ENCODE measurements at places on chromosomes 6 and 20.
A peak's percentile ranks its signal among the peaks of the same experiment; 100 is the strongest.

DNA sequence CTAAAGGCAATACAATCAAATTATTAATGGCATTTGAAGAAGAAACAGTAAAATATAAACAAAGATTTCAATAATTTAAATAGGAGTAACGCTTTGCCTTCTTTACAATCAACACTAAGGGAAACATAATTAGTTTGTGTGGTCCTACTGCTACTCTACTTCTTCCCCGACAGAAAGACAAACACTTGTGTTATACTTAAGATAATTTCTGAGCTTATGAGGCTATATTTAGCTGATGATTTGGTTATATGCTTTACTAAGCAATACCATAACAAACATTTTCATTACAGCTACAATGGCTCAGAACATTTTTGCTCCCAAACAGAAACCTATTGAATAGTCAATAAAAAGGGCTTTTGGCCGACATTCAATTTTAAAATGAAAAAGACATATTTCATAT, 1217.2 kb upstream of the GJE1 start:
- DNase-seq: no peak

DNA sequence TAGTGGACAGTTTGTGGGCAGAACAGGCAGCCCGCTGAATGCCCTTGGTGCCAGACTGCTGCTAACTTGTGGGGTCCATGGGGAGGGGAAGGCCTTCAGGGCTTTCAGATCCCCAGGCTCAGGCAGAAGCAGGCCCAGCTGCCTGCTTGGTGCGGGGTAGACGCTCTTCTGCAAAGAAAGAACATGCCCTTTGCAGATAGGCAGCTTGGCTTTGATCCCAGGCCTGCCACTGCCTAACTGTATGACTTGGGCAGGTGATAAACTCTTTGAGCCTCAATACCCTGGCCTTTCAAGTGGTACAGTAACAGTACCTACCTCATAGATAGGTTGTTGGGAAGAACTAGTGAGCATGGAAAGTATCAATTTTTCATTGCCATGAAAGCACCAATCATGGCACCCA, 28.4 kb downstream of the CHMP4B start:
- no peak for DNase-seq

DNA sequence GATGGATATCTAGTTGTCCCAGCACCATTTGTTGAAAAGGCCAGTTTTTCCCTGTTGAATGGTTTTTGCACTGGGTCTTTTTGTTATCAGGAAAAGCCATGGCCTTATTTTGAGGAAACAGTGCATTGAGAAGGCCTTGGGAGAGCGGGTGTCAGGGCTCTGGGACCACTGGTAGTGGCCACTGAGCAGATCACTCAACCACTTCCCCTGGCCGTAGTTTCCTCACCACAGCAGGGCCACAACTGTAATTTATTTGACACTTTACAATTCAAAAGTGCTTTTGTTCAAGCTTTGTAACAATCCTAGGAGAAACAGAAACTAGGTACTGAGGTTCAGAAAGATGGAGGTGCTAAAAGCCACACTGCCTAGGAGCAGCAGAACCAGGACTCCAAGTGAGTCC, 281.8 kb downstream of the GMDS start:
- no peak for DNase-seq

- no peak for DNase-seq
These were observed 17.6 kb upstream of the GATA5 start for GRCh38 chr20:62493253-62493885.

DNA sequence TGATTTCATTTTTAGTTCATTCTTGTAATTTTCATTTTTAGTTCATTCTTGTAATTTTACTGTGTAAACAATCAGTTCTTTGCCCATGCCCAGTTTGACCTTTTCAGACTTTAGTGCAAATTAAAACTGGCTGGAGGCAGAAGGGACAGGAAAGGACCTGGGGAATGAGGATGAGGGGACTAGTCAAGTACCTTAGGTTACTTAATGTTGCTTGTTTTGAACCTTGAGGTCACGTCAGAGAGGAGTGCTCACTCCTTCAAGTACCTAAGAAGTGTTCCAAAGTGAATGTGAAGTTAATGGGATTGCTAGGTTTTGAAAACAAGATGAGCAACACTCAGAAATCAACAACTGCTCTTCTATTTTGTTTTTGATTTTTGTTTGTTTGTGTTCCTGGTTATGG, 82.5 kb downstream of the FOXO3 start:
- no peak for DNase-seq

DNA sequence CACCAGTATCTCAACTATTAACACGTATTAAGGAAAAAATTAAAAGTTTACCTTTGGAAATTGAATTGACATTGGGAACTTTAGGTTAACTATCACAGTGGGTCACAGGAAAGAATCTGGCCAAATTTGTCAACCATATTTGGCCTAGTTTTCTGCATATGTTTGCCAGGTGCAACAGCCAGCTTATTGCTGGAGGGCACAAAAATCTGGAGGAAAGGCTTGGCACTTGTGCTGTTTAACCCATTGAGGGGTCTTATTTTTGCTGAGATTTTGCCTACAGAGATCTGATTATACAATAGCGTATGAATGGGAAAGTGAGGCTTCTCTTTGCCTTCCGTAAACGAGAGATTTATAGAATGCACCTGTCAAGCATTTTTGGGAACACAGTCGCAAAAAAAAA, 190.4 kb downstream of the PRL start:
- no peak for DNase-seq

- no peak for DNase-seq
These were observed 507.9 kb downstream of the CDH26 start for GRCh38 chr20:60465993-60466686.

GRCh38 chr6:20334334-20334733, 67.3 kb upstream of the E2F3 start:
- no peak for DNase-seq

DNA sequence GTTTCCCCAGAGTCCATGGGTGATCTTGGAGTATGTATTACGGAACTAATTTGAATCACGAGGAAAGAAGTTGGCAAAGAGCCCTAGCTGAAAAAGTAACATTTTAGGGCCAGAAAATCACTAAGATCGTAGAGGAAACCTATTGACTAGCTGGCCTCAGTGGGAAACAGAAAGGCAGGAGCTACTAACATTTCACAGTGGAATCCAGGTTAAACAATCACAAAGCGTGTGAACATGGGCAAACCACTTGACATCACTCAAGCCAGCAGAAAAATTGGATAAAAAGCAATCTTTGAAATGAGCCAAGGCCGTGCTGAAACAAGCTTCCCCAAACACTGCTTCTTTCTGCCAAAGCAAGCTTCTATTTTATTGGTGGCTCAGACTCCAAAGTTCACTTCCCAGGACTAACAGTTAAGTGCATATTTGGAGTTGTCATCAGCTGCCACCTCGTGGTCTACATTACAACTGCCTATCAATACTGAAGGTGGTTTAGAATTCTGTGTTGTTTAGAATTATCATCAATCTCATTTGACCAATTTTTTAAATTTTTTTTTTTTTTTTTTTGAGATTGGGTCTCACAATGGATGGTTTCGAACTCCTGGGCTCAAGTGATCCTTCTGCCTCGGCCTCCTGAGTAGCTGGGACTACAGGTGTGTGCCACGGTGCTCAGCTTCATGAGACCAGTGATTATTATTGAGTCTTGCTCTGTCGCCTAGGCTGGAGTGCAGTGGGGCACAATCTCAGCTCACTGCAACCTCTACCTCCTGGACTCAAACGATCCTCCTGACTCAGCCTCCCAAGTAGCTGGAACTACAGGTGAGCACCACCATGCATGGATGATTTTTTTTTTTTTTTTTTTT, 10.6 kb downstream of the RPS10 start:
- DNase-seq: peak; percentile 32

DNA sequence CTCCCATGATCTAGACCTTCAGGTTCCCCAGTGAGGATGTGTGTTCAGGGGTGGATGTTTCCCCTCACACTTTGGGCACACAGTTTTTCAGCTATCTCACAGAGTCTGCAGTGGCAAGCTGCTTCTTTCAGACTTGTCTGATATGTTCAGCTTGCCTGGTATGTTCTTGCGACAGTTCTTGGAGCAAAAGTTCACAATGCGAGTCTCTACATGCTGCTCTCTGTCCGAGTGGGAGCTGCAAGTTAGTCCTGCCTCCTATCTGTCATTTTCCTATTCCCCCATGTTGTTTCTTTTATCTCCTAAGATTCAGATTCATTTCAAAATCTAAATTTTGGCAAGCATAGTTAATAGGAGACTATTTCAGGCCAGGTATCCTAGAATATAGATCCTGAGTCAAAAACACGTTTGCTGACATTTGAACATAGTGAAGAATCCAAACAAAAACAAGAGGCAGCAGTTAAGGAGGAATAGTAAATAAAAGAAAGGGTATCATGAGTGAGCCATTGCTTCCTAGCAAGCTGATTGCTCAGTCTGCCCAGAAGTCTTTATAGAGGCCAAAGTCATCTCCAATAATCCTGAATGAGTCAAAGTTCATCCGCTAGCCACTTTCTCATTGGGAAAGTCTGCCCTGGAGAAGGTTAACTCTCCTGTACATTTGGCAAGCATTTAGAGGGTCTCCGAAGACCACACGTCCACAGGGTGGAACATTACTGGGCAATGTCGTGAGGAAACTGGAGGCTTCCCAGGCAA, 140.2 kb upstream of the MOCS1 start:
- DNase-seq: no peak

DNA sequence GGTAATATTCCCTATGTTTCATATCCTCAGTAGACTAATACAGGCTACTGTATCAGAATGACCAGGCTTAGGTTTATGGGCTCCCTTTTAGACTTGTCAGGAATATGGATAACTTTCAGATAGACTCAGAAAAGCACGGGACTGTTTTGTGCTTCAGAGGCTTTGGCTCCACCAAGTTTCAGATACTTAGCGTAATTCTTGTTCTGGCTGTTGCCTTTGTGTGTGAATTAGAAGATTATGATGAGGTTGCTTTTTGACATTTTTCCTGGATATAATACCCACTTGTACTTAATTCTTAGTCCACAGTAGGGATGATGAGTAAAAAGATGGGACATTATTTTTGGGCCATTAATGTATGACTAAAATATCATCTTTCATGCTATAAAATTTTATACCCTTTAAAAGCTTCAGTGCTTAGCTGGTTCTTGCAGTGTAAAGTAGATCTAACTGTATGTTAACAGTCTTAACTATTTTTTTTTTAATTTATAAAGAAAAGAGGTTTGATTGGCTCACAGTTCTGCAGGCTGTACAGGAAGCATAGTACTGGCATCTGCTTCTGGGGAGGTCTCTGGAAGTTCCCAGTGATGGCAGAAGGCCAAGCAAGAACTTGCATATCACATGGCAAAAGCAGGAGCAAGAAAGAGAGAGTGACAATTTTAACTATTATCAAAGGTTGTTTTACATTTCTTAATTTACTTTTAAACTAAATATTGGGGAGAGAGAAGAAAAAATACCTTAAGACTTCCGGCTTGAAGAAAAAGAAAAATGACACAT, 120.7 kb downstream of the ZFAND3 start:
- no peak for DNase-seq

- no peak for DNase-seq
These were observed 98.3 kb upstream of the CHD6 start for GRCh38 chr20:41716436-41716835.

DNA sequence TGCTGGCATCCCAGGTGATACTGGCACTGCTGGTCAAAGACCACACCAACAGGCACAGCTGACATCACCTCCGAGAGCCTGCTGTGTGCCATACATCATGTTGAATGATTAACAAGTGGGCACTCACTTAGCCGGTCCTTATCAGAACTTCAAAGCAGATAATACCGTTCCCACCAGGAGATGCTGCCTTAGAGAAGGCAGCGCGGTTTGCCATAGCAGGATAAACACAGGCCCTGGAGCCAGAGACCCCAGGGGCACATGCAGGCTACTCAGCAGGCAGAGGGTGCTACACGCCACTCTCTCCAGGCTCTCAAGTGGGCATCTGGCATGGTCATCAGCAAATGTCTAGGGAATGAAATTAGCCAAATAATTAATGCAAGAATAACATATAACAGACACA, 86.5 kb upstream of the CST7 start:
- DNase-seq: no peak

DNA sequence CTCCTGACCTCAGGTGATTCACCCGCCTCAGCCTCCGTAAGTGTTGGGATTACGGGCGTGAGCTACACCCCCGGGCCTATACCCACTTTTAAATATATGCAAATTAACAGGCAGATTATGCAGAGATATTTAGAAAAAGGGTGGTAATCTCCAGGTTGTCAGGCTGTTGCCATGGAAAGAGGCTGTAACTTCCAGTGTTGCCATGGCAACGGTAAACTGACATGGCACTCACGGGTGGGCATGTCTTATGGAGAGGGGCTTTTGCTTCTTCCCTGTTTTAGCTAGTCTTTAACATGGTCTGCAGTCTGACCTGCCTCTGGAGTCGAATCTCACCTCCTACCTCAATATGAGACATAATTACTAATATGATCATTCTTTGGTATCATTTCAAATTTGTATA, 44.9 kb downstream of the ZNF334 start:
- no peak for DNase-seq

DNA sequence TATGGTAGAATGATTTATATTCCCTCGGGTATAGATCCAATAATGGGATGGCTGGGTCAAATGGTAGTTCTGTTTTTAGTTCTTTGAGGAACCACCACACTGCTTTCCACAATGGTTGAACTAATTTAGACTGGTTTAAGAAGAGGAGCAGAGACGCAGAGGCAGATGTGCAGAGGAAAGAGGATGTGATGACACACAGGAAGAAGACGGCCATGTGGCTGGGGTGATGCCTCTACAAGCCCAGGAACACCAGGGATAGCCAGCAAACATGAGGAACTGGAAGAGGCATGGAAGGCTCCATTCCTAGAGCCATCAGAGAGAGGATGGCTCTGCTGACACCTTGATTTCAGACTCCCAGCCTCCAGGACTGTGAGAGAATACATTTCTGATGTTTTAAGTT, 218.3 kb upstream of the DTNBP1 start:
- DNase-seq: no peak

DNA sequence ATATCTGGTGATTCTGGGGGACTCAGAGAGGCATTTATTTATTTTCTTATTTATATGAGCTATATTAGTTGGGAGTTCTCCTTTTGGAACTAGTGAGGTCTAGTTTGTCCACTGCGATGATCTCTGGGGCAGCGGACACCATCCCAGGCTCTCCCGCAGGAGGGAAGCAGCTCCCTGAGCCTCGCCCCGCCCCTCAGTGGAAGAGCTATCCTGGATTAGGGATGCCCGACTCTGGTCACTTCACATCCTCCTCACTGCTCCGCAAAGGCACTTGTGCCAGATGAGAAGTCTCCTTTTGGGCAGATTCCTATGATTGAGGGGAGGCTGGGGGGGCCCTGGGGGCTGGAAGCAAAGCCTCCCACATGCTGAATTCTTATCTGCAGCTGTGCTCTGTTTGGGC, 3.6 kb upstream of the MAS1 start:
- no peak for DNase-seq

DNA sequence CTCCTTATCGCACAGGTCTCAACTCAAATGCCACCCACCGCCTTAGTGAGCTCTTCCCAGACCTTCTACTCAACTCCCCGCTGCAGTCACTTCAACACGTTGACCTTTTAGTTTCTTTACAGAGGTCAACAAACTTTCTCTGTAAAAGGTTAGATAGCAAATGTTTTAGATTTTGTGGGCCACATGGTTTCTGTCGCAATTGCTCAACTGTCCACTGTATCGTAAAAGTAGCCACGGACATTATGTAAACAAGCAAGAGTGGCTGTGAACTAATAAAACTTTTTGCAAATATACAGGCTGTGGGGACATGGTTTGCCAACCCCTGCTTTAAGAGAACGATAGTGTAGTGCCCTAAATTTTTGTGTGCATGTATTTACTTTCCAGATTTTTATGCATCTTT, 247.6 kb upstream of the TSHZ2 start:
- DNase-seq: no peak

All from activated CD8-positive, alpha-beta memory T cell treated with anti-CD3 and anti-CD28 coated beads, Interleukin-2, amount 50 U/mL, for 4 hours (primary cell).